ENCODE measurements at places on chromosomes 12 and 14.

GRCh38 chr12:3225796-3226180 lies 148.6 kb downstream of the TSPAN9 start:
- no peak for DNase-seq

DNA sequence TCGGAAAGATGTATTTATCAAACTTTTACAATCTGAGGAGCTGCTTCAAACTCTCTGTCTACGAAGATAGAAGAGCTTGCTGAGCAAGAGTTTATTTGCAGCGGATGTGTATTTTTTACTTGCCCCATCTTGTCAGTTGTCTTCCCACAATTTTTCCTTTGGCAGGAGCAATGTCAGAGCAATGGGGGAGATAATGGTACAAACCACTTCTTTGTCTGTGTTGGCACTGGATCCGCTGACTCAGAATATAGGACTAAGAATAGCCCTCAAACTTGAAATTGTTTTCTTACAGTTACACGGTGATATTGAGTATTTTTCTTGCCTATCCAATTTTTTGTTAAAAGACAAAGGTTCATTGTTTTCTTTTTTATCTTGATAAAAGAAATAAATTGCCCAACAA lies 27.6 kb downstream of the HELB start:
- DNase-seq, result no peak

GRCh38 chr12:49706351-49707127 lies 666 bp downstream of the FMNL3 start:
- peak; percentile 91 for DNase-seq

DNA sequence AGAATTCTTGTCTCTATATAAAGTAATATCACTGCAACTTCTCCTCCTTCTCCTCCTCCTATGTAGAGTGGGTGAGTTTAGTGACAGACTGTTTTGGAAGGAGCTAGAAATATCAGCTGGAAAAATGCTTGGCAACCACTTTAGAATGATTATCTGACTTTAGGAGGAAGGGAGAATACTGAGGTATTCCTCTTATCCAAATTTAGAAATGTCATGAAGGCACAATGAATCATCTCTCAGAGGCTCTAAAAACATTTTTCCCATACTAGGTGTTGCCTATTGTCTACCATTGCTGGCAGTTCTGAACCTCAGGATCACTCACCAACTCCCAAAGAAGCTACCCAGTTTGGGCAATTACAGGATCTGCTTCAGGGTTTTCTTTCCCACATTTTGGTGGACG lies 306.6 kb upstream of the ATP2B1 start:
- no peak for DNase-seq

DNA sequence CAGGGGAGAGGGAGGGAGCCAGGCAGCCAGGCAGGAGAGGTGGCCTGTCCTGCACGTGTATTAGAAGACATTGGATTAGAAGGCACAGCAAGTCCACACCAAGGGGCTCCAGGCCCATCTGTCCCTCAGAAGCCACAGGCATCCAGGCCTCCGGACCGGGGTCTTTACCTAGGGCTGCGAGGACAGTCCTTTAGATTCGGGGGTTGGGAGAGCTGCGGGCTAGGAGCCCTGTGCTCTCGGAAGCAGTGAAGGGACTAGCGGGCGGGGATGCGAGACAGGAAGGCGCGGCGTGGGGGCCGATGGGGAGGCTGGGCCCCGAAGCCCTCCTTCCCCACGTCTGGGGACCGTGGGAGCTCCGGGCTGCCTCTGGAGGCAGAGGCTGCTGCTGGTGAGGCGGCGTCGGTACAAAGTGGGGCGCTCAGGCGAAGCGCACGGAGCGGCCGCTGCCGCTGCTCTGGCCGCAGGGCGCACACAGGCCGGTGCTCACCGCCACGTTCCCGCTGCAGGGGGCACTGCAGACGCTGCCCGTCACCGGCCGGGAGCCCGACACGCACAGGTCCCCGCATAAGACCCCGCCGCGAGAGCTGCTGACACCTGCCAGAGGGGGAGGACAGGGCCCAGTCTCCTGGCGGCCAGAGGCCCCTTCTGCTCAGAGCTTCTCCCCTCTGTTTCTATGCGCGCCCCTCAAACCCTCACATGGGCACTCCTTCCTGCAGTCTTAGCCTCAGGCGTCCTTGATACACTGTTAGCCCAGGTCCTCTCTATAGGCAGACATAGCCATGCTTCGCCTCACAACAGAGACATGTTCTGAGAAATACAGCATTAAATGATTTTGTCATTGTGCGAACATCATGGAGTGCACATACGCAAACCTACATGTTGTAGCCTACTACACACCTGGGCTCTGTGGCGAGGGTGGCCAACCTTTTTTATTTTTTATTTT lies 17.3 kb downstream of the KRT7 start:
- DNase-seq, result no peak

Measured in posterior cingulate gyrus (tissue), 11 donors.